CD14-positive monocyte (primary cell): ENCODE measurements at places on chromosomes 7 and 10.

GRCh38 chr7:78118470-78118869 lies 319.9 kb downstream of the PHTF2 start:
- DNase-seq, result no peak

DNA sequence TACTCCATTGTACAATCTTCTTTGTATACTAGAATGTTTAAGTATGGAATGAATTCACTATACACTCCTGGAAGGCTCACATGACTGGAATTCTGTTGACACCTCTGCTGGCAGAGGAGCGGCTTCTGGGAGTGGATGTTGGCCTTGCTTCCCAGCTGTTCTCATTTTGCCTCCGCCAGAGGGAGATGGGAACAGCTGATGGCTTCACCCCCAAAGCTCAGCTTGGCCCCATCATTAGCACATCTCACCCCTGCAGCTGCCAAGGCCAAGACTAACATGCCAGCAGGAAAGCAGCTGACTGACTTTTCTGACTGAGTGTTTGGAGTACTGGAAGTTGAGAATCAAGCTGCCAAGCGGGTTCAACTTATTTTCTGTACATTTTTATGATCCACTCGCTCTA lies 15.1 kb downstream of the ADAM12 start:
- DNase-seq, result no peak

GRCh38 chr10:108307925-108308312 lies 1143.4 kb upstream of the SORCS1 start:
- DNase-seq, result no peak

DNA sequence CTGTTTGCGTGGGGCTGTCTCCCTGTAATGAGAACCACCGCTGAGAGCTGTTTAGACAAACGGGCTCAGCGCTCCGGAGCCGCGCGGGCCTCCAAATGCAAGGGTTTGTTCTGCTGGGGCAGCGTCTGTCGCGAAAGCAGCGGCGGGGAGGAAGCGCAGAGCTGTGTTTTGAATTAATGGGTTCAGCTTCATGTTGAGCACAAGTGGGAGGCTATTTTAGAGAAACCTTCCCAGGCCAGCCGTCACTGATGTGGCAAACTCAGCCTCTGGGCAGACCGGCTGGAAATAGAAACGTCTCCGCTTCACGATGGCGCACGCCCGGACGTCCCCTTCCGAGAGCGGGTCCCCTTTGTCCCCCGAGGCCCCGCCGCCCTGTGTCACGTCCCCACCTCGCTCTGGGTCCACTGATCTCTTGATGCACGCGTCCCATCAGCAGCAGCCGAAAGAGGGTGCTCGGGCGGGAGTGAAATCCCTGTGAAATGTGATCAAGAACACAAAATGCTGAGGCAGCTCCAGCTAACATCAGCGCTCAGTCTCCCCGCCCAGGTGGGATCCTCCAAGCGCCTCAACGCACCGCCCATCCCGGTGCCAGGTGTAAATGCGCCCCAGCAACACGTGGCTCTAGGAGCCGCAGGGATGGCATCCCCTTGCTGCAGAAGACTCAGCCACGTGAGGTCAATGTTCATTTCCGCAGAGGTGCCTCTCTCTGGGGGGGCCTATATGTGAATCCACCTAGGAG lies 44.9 kb downstream of the BAMBI start:
- no peak for DNase-seq

DNA sequence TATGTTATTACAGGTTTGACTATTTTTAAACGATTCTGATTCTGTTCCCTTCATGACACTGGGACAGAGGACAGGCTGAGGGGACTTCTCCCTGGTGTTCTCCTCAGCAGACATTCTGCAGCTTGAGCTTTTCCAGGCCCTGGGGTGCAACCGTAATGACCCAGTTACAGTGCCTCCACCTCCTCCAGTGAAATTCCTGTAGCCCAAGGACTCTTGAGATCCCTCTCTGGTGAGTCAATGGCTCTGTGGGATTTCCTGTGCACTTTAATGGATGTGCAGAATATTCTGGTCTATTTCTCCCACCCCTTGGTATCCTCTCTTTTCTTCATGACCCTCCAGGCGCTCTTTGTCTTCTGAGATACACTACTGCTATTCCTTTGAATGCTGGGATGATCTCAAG lies 319.3 kb downstream of the INHBA start:
- DNase-seq, result no peak

DNA sequence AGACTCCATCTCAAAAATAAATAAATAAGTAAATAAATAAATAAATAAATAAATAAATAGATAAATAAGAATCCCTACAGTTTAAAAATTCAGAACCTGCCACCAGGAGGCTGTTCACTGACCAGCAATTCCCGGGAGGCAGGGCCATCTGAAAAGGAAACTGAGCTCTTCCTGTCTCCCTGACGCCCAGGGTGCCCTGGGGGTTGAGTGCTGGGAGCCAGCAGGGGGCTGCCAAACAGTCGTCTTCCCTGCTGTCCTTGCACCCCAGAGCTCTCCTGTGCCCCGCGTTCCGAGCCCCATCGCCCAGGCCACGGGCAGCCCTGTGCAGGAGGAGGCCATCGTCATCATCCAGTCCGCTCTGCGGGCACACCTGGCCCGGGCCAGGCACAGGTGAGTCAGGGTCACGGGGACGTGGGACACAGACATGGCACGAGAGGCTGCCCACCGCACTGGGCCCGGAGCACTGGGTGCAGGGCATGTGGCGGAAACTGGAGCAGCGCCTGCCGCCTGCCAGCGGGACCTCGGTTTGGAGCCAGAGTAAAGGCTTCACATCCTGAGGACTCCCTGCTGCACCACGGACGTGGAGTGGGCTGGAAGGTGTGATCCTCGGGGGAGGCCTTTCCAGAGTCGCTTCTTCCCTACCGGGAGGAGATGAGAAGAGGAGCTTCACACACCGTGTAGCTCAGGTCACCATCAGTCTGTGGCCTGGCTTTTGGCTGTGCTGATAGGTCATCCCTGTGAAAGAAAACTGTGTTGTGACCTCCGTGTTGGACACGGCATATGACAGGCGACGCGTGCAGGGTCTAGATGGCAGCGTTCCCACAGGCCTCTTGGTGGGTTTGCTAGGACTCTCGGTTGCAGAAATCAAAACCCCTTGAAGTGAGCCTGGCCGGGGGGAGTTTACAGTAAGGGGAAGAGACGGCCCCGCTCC lies 25.9 kb upstream of the TTYH3 start:
- no peak for DNase-seq

DNA sequence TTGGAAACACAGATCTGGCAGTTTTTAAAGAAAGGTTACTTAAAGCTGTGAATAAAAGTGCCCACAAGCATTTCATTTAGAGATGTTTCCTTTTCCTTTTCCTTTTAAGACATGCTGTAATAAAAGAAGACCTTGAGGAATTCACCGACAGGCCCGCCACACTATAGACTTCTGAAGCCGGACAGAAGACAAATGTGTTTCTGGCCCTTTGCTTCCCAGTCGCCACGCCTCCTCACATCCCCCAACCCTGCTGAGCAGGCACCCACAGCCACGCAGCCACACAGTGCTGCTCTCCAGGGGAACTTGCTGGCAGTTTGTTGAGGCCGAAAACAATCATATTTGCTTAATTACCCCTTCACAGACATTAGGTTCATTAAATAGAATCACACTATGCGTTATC lies 83.4 kb downstream of the SLC25A13 start:
- DNase-seq, result no peak

DNA sequence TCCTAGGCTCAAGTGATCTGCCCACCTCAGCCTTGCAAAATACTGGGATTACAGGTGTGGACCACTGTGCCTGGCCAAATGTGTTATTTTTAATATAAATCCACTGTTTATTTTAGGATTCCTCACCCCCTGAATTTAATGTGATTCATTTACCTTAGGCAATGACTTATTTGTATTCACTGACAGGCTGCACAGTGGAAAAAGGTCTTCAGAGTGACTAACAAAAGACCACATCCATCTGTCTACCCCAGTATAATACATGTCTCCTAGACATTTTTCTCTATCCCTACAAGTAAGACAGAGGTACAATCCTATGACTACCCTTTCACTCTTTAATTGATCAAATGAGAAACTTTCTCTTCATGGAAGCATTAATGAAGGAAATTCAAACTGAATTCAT lies 230.2 kb downstream of the AHR start:
- no peak for DNase-seq

DNA sequence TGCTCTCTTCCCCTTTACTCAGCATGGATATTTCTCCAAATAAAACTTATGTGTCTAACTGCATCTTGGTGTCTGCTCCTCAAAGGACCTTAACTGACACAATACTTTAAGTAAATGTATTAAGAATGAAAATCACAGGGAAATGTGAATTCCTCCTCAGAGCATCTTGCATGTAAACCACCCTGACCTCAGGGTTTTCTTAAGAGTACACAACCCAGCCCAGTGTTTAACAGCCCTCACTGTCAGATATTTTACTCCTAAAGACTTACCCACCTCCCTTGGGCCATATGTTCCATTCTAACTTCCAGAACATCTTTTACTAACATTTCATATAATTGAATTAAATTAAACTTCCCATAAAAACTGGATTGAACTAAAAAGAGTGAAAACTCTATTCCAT lies 315.3 kb downstream of the HPSE2 start:
- DNase-seq, result no peak
